RWPE2 (cell line): ENCODE measurements at places on chromosomes 6 and 20.

DNA sequence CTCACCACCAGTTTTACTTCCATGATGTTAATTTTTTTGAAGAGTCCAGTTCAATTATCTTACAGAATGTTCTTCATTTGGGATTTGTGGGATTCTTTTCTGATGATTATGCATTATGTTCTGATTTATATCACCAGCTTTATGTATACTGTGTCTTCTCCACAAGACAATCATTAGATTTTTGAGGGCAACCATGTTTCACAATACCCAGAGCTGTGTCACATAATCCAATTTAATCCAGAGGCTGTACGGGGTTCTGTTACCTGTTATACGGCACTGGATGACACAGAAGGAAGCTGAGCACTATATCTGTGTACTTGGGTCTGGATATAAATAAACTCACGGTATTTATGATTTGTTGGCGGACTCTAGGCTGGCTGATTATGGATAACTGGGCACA lies 41.6 kb upstream of the RPN2 start:
- H3K4me3 ChIP-seq: no peak overlapping the region
- peaks cover 10% of the 10 kb centered on the region for H3K27me3 ChIP-seq
- no peaks in the 10 kb centered on the region for H3K4me1 ChIP-seq
- no peaks in the 10 kb centered on the region for H3K36me3 ChIP-seq
- no peak overlapping the region for H3K27ac ChIP-seq
- no peak for DNase-seq

- no peaks in the 10 kb centered on the region for H3K27me3 ChIP-seq
- H3K4me1 ChIP-seq: no peaks in the 10 kb centered on the region
- H3K36me3 ChIP-seq: no peaks in the 10 kb centered on the region
Measured at GRCh38 chr6:23523771-23524170, 602.2 kb upstream of the NRSN1 start.

DNA sequence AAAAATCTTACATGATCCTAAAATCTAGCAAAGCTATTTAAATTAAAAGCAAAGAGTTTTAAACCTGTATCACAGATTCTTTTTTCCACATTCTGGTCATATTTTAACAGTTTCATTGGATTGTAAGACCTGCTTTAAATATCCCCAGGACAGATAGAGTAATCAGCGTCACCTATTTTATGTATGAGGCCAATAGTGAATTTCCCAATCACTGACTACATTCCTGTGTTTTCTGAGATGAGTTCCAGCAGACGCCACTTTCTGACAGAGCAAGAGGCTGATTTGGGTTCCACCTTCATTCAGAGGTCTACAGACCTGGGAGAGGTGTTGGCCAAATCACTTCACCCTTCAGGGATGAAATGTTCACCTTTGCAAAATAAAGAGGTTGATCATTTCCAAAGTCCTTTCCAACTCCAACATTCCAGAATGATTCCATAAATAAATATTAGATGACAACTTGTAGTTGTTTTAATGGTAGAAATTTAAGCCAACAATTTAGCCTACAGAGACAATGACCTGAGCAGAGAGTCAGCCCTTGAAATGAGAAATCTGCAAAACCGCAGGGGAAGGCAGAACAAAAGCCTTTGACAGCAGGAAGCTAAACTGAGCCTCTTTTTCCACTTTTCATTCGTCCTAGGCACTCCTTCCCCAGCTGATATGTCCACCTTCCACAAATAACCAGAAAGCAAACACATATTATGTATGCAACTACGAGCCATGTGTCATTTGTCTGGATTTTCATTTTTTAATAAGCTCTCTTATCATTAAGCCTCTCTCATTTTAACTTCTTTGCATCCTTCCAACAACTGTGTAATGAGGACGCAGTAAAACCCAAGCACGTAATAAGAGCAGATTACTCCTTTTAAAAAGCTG lies 105.2 kb downstream of the TFAP2A start:
- H3K4me1 ChIP-seq: peaks cover 23% of the 10 kb centered on the region
- no peaks in the 10 kb centered on the region for H3K36me3 ChIP-seq
- no peak for DNase-seq
- H3K27ac ChIP-seq: peak overlapping the region; percentile 51
- no peaks in the 10 kb centered on the region for H3K27me3 ChIP-seq
- no peak overlapping the region for H3K4me3 ChIP-seq

DNA sequence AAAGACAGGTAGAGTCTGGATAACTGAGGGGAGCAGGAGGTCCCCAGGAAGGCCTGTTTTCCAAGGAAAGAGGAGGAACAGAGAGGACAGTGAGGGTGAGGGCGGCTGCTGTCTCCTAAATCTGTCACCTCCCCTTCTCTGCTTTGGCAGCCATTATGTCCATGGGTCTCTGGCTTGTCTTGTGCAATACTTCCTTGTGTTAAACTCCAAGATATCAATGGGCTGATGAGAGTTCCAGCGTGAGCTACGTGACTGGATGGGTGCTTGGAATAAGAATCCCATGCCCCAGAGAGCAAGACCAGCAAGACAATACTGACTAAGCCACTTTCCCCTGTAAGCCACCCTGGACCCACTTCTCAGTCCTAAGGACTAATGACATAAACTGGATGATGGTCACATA lies 26.3 kb upstream of the DNAAF9 start:
- no peak overlapping the region for H3K4me3 ChIP-seq
- no peak overlapping the region for H3K27ac ChIP-seq
- DNase-seq: no peak
- no peaks in the 10 kb centered on the region for H3K36me3 ChIP-seq
- H3K4me1 ChIP-seq: no peaks in the 10 kb centered on the region

GRCh38 chr6:75849329-75850025 lies 100.4 kb downstream of the MYO6 start:
- peaks cover 25% of the 10 kb centered on the region for H3K4me1 ChIP-seq
- no peaks in the 10 kb centered on the region for H3K27me3 ChIP-seq
- no peak for DNase-seq
- peak overlapping the region; percentile 72 for H3K27ac ChIP-seq
- H3K36me3 ChIP-seq: no peaks in the 10 kb centered on the region
- no peak overlapping the region for H3K4me3 ChIP-seq

GRCh38 chr6:147972448-147972847 lies 370.2 kb upstream of the SASH1 start:
- no peaks in the 10 kb centered on the region for H3K27me3 ChIP-seq
- no peaks in the 10 kb centered on the region for H3K4me1 ChIP-seq
- DNase-seq: no peak
- H3K36me3 ChIP-seq: no peaks in the 10 kb centered on the region

GRCh38 chr20:42100137-42100704 lies 482.0 kb upstream of the CHD6 start:
- H3K36me3 ChIP-seq: no peaks in the 10 kb centered on the region
- no peak overlapping the region for H3K4me3 ChIP-seq
- H3K27ac ChIP-seq: no peak overlapping the region
- peaks cover 3% of the 10 kb centered on the region for H3K27me3 ChIP-seq
- DNase-seq: no peak

GRCh38 chr6:109454496-109455436 lies 806 bp downstream of the MICAL1 start:
- no peaks in the 10 kb centered on the region for H3K27me3 ChIP-seq
- peak overlapping the region; percentile 79 for H3K4me3 ChIP-seq
- DNase-seq: no peak
- H3K4me1 ChIP-seq: no peaks in the 10 kb centered on the region

DNA sequence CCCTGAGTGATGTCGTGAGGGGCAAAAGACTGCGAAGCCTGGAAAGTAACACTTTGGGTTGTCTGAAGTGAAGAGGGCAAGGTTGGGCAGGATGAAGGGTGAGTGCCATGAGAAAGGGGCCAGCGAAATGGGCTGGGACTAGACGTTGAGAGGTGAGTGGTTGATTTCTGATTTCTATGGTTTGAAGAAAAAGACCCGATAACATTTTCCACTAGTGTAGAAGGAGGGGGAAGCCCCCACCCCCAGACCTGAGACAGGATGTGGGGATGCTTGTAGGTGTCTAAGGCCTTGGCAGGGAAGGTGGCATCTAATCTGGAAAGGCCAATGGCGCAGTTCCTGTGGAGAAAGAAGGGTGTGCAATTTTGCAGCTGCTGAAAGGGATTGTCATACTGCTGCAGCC lies 25.3 kb upstream of the KIF3B start:
- peaks cover 11% of the 10 kb centered on the region for H3K4me1 ChIP-seq
- H3K4me3 ChIP-seq: no peak overlapping the region
- no peak overlapping the region for H3K27ac ChIP-seq
- H3K36me3 ChIP-seq: no peaks in the 10 kb centered on the region
- no peaks in the 10 kb centered on the region for H3K27me3 ChIP-seq
- no peak for DNase-seq

DNA sequence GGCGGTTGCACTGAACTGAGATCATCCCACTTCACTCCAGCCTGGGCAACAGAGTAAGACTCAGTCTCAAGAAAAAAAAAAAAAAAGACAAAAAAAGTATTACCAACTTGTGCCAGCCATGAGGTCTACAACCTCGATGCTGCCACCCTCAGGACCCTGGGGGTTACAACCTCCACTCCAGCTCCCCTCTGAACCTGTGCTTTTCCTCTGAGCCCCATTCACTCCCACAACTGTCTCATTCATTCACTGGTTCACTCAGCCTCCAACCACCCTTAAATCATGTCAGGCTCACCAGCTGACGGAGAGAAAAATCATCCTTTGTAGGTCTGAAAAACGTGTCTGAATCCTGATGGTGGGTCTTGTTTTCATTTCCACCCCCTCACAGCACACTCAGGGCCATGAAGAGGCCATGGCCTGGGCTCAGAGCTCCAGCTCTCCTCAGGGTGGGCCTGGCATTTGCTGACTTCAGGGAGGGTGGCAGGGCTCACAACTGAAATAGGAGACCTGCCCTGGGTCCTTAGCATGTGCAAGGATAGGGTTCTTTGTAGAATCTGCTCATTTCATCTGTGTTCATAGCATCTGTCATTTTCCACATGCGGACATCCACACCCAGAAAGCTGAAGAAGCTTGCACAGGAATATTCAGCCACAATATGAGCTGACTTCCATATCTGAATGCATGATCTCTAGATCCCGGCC lies 1.9 kb upstream of the ULBP1 start:
- DNase-seq: no peak
- no peaks in the 10 kb centered on the region for H3K36me3 ChIP-seq
- H3K27me3 ChIP-seq: peaks cover 24% of the 10 kb centered on the region
- no peak overlapping the region for H3K4me3 ChIP-seq
